ENCODE measurements at places on chromosomes 3 and 15.

- DNase-seq: no peak
Observed at GRCh38 chr15:69417581-69417980, 3.4 kb downstream of the KIF23 start.

DNA sequence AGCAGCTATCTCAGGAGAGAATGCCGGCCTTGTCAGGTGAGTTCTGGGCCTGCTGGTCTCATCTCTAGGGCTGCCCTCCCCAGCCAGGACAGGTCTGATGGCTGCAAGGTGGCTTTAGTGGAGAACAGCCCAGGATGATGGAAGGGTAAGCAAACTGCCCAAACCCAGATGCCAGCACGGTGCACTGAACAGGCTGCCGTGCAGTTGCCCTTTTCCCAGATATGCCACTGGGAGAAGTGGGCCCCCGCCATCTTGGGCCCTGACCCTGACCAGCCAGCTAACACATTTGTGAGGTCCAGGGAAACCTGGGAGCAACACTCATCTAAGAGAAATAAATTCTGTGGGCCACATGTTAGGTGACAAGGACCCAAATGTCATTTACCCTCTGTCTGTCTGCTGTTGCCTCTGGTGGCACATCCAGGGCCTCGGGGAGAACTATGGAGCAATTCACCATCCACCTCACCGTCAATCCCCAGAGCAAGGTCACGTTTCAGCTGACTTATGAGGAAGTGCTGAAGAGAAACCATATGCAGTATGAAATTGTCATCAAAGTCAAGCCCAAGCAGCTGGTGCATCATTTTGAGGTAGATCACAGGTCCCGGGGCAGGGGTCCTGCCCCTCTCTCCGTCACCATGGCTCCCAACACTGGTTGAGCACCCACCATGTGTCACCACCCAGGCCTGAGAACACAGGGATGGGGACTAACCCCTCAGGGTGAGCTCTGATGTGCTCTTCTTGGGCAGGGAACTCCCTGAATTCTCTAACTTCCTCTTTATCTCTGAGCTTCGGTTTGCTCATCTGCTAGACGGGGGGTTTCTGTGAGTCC, 1.8 kb downstream of the ITIH1 start:
- DNase-seq: peak; percentile 19

GRCh38 chr3:179045719-179046402, 25.7 kb downstream of the ZMAT3 start:
- no peak for DNase-seq

DNA sequence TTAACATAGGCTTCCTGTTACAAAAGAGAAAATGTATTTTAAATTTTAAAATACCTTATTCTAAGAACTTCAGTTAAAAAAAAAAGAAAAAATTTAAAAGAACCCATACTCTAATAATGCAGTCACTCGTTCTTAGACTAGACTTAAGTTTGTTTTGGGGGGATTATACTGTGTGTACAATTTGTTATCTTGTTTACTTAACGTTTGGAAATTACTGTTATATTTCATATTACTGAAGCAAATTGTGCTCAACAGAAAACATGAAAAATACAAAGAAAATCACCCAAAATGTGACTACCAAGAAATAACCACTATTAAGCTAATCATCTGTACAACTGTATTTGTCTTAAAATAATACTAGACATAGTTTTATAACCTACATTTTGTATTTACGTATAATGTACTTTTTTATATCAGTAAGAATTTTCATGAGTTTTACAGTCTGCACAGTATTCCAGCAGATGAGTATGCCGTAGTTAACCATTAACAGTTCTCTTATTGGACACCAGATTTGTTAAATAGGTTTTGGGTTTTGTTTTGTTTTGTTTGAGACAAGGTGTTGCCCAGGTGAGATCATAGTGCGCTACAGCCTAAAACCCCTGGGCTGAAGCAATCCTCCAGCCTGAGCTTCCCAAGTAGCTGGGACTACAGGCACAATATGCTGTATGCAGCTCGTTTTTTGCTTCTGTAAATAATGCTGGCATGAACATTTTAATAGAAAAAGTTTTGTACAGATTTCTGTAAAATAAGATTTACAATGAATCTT, 88.8 kb upstream of the CHD2 start:
- DNase-seq: no peak

DNA sequence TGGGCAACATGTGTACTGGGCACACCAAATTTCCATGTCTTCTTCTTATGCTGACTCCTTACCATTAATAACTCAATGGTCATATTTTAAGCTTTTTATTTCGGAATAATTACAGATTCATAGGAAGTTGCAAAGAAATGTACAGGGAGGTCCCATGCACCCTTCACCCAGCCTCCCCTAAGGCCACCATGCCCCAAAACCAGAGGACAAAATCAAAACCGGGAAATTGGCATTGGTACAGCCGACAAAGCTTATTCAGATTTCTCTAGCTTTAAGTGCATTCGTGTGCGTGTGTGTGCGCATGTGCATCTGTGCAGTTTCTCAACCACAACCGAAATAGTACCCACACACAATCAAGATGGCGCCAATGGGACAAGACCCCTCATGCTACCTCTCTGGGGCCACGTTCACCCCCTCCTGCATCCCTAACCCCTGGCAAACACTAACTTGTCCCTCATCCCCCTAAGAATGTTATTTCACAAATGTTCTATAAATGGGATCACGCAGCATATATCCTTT, 23.4 kb downstream of the ATP10A start:
- DNase-seq: no peak

GRCh38 chr15:46354443-46354842, 719.6 kb downstream of the SQOR start:
- no peak for DNase-seq

DNA sequence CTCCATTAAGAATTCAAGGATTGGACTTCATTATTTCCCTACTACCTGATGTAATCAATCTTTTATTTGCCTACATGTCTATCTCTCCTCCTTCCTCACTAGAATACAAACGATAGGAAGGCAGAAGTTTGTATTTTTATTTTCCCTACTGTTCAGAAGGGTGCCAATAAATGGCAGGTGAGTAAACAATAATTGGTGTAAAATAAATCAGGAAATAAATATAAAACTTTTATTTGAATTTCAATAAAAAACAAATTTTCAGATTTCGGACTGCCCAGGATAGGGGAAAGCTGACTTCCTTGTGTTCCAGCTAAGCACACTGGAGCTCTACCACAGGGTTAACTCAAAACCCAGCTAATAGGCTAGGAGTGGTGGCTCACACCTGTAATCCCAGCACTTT, 636.3 kb upstream of the BCHE start:
- DNase-seq: no peak

DNA sequence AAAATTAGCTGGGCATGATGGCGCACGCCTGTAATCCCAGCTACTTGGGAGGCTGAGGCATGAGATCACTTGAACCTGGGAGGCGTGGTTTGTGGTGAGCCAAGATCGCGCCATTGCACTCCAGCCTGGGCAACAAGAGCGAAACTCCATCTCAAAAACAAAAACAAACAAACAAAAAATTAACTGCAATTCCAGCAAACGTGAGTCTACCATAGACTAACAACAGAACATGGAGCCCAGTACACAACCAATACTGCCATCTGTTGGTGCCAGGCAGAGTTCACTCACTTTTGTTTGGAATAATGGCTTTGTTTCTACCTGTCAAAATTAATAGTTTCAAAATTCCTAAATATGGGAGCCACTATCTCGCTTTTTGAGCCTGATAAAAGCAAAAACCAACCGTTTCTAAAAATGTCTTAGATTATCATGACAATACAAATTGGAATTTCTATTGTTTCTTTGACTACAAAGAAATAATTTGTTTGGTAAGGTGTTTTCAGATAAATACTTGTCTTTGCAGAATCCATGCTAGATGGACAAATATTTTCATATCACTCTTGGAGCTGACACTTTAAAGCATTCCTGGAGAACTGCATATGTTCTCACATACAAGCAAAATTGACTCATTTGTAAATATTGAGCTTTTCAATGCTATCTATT, 45.0 kb downstream of the GPR176 start:
- no peak for DNase-seq
